Tongue (tissue), 3 donors: ENCODE measurements at places on chromosomes 2 and 18.
A peak's percentile ranks its signal among the peaks of the same experiment; 100 is the strongest.

- no peak for DNase-seq
These were observed 68.8 kb downstream of the HNRNPLL start for GRCh38 chr2:38533757-38534545.

DNA sequence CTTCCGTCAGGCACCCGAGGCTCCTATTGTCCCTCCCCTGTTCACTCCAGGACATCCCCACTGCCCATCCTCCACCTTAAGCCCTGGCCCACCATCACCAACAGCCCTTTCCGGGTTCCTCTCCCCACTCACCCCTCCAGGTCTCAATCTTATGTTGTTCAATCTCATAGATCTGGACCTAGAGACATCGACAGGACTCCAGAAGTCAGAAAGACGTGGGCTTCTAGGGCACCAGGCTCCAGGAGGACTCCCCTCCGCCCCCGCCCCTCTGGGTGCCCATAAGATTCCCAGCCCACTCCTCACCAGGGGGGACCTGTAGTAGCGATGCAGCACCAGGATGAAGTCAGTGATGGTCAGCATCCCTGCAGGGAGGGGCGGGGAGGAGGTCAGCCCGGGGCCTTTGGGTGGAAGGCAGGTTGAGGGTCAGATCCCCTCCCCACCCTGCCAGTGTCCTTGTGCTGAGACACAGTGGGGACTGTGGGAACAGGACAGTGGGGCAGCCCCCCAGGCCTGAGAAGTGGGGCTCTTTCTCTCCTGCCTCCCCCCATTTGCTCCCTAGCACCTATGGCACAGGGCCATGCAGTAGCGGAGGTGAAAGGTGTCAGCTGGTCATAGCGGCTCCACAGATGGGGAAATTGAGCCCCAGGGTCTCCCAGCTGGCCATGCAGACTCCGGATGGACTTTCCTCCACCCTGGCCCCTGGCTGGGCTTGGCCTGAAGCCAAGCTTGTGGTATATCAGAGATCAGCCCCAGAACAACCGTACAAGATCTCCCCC is 3.7 kb downstream of the PRKAG3 start:
- DNase-seq, result no peak

DNA sequence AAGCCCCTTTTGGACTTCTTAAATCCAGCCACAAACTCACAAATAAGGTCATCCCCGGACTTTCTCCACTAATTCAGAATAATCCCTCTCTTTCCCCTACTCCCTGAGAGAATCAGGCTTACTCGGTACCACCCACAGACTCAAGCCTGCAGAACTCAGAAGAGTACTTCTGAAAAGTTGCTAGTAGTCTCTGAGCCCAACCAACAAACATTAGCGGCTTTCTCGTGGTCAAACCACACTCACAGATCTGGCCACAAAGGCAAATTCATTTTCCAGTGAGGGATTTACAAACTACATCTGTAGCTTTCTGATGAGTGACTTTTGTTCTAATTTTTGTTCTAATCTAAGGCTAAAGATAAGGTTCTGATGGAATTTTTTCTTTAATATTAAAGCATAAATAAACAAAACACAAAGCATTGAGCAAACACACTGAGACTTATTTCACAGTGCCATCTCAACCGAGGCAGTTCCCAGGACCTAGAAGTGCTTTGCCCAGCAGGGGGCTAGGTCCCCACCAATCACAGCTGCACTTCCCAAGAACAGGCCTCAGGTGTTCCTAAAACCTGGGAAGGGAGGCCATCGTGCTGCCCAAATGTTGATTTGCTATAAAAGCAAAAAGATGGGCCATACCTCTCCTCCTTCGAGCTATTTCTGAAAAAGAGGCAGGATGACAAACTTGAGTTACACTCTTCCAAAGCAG is 110.7 kb downstream of the COLEC12 start:
- no peak for DNase-seq

DNA sequence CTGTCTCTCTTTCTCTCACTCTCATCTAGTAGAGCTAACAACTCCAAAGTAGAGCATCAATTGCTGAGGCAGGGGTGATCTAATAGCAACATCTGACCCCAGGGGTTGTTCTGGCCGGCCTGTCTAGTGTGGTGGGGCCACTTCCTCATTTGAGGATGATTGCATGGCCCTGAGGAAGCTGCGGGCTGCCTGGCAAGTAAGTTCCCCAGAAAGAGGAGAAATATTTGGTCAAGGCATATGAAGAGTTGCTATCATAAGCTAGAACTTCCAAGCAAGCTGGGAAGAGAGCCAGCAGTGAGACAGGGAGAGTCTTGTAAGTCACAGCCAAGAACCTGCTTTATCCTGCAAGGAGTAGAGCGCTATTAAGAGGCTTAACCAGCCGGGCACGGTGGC is 50.8 kb upstream of the TMEM87B start:
- peak; percentile 11 for DNase-seq

- no peak for DNase-seq
These were observed 53.3 kb downstream of the KCTD18 start for GRCh38 chr2:200456567-200456966.

DNA sequence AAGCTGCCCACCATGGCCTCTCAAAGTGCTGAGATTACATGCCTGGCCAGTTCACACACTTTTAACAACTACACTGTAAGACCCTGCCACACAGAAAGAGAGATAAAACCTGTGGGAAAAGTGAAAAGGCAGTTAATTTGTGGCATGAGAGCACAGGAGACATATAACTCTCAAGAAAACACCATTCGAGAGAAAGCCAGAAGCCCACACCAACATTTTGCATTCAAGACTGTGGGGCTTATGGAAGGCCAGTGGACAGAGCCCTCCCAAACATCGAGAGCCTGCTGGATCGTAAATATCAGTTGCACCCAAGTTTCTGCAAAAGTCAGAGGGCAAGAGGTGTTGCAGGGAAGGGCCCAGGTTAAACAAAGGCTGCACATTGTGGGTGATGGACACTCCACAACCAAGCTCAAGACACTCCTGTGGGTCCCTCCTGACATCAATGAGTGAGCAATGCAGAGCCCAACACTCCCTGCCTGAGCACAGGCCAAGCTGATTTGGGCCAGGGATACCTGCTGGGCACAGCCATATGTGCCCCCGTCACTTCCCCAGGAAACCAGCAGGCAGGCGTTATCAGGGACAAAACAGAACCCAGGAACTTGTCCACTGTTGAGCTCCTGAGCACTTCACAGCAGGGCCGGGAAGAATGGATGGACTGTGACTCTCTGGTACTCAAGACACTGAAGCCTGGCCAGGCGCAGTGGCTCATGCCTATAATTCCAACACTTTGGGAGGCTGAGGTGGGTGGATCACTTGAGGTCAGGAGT is 114.4 kb downstream of the ZFP36L2 start:
- DNase-seq, result no peak
